ENCODE measurements at places on chromosomes 2 and 18.

DNA sequence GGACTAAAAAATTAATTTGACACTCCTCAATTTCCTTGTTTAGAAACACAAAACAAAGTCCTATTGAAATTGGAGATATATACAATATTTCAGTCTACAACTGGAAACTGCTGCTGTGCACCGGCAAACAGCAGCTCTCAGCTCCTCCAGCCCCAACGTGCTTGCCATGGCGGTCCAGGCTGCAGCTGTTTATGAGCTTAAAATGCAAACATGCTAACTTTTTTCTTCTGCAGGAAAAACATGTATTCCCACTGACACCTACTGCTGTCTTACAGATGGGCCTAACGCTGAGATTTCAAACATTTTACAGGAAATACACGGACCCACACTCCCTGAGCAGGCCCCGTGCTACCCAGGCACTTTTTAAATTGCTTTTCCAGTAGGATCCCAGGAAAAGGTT lies 195.5 kb downstream of the BCL11A start:
- DNase-seq, result no peak

GRCh38 chr2:18178736-18179349 lies 300.4 kb downstream of the KCNS3 start:
- DNase-seq, result peak; percentile 56

DNA sequence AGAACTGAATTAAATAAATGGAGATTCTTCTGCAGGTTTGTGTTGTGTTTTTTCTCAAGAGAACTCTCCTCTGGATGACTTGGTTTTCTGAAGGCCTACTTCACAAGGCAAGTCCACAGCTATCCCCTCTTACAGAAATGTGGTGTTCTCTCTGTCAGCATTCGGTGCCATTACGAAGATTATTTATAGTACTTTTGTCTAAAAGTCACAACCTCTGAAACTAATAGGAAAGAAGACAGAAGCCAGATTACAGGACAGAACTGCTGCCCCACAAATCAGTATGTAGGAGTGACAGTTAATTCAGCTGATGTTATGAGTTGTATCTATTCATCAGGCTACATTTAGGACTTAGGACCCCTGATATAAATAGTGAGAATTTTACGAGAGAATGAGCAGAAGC lies 413.5 kb downstream of the TMX3 start:
- no peak for DNase-seq

DNA sequence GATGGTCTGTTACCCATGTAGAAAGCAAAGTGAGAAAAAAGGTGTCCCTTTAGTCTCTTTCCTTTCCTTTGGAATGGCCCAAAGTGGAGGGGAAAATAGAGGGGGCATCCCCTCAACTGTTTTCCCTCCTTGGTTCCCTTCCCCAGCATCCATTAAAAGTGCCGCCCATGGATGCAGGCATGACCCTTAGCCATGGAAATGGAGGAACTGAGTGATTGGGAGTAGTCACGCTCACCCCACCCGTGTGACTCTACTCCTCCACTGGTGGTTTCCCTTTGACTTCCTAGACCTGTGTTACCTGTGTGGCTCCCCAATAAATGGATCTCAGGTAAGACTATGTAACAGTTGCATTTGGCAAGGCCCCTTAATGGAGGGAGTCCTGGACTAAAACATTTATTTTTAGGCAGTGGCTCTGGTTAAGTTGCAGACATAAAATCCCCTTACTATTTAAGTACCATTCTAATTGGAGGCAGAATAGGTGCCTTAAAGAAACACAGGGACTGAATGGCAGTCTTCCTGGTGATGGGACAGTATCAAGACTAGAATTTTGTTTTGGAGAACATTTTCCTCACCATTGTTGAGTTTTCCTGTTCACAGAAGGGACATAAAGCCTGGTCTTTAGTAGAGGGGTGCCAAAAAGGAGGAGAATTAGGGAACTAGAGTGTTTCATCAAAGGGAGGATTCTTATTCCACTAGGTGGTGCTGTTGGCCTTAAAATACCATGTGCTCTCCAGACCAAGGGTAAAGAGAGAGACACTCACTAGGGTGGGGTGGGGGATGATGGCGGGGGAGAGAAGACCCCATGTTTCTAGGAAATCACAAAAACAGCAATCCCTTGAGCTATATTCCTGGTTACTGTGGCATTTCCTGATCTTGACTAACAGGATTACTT lies 25.7 kb upstream of the PLA2R1 start:
- peak; percentile 41 for DNase-seq

GRCh38 chr2:27795868-27796277 lies 24.4 kb downstream of the MRPL33 start:
- no peak for DNase-seq

DNA sequence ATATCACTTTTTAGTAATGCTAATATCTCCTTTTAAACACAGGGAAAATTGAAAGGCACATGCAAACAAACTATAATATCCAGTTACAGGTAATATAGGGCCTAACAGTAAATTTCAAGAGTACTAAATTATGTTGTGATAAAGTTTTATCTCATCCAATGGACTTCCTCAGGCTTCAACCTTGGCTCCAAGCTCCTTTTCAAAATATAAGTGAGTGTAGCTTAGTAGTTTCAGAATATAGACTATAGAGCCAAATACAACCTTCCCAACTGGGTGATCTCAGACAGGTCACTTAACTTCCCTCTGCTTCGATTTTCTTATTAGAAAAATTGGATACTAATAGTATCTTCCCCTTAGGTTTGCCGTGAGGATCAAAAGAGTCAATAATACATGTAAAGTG lies 93.5 kb upstream of the PARD3B start:
- no peak for DNase-seq

DNA sequence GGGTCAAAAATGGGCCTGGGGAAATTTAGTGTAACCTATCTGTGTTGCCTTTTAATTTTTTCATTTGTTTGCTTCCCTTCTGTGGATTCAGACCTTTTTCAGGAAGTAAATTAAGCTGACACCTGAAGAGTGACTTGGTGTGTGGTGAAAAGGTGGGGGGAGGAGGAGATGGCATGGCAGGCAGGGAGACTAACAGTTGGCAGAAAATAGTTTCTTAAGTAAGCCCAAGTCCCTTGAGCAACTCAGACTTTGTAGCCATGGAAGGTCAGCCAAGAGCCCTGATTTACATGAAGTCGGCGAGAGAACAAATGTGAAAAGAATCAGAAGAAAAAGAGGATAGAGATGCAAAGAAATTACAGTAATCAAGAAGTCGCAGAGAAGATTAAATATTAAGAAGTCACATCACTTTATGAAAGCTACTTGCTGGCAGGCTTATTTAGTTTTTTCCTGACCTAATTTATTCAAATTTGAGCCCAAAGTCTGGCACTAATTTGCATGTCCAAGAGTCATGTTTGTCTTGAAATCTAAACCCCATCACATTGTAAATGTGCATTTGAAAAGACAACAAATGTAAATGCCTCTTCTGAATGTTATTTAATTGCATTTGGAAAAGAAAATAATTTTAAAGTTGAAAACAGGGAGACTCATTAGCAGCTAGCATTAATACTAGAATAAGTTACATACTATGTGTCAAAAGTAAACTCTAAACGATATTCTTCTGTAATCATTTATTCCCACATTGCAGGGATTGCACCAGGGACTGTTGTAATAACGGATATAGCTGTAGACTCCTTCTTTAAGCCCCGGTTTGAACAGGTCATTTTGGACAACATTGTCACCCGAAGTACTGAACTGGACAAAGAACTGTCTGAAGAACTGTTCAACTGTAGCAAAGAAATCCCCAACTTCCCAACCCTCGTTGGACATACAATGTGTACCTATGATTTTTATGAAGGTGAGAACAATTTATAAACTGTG lies 19.3 kb downstream of the UPP2 start:
- no peak for DNase-seq

DNA sequence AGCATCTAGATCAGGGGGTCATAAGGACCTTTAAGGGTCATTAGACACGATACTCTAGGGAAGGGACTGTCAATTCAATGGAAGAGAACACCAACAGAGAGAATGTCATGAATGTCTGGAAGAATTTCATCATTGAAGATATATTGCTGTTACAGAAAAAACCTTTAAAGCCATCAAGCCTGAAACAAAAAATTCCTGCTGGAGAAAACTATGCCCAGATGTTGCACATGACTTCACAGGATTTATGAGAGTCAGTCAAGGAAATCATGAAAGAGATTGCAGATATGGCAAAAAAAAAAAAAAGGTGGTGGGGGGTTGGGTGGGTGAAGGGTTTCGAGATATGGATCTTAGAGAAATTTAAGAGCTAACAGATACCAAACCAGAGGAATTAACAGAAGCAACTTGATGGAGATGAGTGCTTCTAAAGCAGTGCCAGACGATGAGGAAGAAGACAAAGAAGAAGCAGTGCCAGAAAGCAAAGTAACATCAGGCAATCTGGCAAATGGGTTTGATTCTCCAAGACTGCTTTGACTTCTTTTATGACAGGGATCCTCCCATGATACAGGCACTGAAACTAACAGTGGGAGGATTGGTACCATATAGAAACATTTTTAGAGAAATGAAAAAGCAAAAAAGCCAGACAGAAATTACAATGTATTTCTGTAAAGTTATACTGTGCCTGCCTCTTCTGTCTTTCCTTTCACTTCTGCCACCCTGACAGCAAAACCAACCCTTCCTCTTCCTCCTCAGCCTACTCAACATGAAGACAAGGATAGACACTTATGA lies 28.5 kb downstream of the MAP4K3 start:
- no peak for DNase-seq

DNA sequence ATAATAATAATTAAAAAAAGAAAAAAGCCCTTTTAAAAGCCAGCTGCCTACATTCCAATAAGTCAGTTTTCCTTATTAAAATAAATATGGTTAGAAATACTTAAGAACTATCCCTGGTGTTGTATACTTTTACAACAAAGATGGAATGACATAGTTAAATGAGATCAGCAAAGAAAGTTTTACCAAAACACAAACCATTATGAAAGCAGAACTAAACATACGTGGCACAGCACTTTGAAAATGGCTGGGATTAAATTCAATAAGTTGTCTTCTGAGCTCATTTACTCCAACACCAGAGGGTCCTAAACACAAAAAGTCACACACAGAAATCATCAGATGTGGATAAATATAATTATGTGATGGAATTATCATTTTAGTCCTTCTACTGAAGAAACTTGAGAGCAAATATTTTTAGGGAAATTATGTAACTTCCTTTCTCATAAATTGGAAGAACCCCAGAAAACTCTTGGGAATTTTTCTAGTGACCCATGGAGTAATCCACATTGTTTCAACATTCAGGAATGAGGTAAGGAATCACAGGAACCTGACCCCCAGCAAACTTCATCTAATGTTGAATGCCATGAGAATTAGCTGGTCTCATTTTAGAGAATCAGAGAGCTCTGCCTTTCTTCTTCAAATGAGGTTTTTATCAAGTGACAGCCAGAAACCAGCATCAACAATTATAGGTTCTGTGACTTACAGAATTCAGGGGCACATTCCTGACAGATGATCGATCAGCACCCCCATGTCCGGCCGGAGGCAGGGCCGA lies 11.5 kb upstream of the TMEM237 start:
- no peak for DNase-seq

- DNase-seq, result no peak
Observed at GRCh38 chr2:10883801-10884478, 27.8 kb upstream of the KCNF1 start.

GRCh38 chr2:129504646-129505045 lies 474.8 kb upstream of the RAB6C start:
- no peak for DNase-seq

- peak; percentile 17 for DNase-seq
Observed at GRCh38 chr18:31511098-31511497, 13.1 kb downstream of the DSG2 start.

GRCh38 chr2:174939046-174939445 lies 66.1 kb downstream of the CHN1 start:
- no peak for DNase-seq

- peak; percentile 58 for DNase-seq
Observed at GRCh38 chr2:55090702-55091101, 40.5 kb upstream of the RTN4 start.

GRCh38 chr2:71101656-71102055 lies 28.4 kb downstream of the MCEE start:
- no peak for DNase-seq

- DNase-seq, result peak; percentile 74
Observed at GRCh38 chr2:108583903-108584520, 49.7 kb downstream of the LIMS1 start.

DNA sequence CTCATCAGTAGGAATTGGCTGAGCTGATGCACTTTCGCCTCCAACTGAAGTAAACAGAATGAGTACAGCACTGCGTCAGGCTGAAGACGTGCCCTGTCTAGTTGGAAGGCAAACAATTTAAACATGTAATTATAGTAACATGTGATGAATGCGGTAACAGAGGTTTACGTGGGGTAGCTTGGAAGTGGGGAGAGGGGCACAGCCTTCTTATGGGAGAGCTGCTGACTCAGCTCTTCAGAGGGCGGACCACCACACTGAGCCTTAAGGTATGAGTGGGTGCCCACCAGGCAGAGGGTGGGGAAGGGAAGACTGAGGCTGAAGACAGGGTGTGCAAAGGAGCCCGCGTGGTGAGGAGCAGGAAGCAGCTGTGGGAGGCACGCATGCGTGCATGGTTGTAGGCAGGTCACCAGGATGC lies 6.2 kb upstream of the EHD3 start:
- no peak for DNase-seq

DNA sequence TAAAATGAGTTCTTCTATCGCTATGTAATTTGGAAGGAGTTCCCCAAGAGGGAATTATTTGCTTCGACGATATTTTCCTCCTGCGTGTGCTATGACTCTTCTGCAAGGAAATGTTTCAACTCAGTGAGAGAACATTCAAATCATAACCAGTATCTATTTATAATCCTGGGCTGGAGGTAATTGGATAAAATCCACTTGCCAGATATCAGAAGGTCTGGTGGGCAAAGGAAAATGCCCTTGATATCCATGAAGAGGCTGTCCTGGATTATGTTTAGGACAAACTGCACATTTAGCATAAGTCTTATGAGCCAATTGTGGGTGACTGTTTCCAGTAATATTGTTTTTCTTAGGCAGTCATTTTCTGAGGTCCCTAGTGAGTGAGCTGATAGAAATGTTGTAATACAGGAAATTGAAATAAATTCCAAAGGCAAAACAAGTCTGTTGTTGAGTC lies 17.7 kb downstream of the RPIA start:
- no peak for DNase-seq

- DNase-seq, result no peak
Observed at GRCh38 chr2:197251163-197251562, 59.4 kb downstream of the ANKRD44 start.

DNA sequence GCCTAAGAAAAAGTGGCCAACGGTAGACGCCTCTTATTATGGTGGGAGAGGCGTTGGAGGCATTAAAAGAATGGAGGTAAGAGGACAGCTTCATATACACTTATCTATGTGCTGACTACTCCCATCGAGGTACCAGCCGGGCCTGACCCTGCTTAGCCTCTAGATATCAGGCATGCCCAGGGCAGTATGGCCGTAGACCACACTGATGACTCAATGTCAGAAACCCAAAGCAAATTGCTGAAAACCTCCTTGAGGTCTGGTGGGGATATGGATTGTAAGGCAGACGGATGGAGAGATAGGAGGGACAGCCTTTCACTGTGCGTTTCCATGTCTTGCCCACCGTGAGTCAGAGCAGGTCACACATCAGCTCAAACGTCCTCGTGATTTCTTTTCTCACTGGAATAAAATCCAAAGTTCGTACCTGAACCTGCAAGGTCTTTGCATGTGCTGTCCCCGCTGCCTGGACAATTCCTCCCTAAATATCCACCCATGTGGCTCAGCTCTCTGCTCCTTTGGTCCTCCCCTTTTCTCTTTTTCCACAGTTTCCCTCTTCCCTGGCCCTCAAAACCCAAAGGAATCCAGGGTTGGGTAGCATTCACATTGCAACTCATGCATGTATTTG lies 168.9 kb downstream of the ANTXR1 start:
- DNase-seq, result peak; percentile 21

GRCh38 chr2:221422516-221423209 lies 149.4 kb downstream of the EPHA4 start:
- DNase-seq, result no peak

- peak; percentile 65 for DNase-seq
Observed at GRCh38 chr2:88880441-88880953, 189.0 kb downstream of the RPIA start.

Measured in K562 (cell line).